ENCODE measurements at places on chromosomes 5 and 9.

DNA sequence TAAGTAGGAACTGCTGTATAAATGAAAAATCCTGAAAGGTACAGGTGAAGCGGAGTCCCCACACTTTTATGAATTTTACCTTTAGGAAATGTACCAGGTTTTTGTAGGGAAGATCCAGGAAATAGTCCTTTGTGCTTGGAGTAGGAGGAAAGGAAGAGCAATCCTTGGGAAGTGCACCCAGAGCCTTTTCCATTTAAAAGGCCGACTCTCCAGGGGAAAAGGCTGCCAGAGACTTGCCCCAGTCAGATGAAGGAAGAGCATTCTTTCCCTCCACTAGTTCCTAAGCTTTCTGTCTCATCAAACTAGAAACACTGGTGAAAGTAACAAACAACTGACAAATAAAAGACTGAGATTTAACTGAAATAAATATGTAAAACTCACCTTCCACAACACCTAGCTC, 779.4 kb upstream of the CDH6 start:
- DNase-seq, result no peak

- DNase-seq, result no peak
Measured at GRCh38 chr9:79196606-79197005, 375.2 kb upstream of the TLE4 start.

- no peak for DNase-seq
Measured at GRCh38 chr5:74231697-74232096, 408.8 kb downstream of the ENC1 start.

GRCh38 chr9:77450085-77450475, 198.0 kb downstream of the GNA14 start:
- DNase-seq, result no peak

DNA sequence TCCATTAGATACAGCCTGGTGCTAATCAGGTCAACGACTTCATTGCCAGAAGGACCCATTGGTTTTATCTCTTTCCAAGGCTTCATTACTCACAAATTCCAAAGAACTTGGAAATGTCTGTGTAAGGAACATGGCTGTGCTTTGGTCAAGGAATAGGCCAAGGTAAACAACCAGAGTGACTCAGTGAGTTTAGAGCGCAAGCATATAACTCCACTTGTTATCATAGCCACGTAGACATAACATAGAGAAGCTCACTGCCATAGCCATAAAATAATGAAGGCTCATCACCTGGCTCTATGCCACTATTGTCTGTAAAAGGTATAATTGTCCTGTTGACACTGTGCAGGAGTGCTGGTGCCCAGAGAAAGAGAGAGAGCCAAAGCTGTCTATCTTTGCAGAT, 139.3 kb upstream of the PLCXD3 start:
- DNase-seq, result no peak

DNA sequence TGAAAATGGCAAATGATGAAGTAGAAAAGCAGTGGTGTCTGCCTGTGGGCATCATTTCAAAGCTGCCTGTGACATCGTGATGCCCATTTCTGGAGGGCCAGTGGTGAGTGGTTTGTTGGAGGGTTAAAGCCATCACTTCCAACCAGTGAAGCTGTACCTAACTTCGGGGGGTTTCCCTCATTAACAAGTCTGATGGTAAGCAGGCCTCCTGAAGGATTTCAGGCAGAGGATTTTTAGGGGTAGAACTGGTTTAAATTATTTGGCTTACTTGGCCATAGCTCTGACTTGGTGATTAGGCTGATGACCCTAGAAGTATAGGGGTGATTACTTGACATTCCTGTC, 10.7 kb downstream of the TNFAIP8 start:
- DNase-seq, result no peak

DNA sequence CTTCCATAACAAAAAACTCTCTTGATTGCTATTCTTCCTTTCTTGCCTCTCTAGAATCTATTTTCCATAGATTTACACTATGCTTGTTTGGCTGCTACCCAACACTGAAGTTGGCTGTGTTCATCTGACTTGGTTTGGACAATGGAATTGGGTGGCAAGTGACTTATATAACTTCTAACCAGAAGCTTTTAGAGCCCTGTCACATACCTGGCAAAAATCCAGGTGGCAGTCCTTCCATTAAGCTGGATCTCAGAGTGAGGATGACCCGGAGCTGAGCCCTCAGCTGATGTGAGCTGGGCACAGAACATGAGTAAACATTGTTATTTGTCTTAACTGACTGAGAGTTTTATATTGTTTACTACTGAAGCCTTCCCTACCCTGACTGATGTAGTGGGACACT, 225.7 kb downstream of the TLR4 start:
- DNase-seq, result no peak

DNA sequence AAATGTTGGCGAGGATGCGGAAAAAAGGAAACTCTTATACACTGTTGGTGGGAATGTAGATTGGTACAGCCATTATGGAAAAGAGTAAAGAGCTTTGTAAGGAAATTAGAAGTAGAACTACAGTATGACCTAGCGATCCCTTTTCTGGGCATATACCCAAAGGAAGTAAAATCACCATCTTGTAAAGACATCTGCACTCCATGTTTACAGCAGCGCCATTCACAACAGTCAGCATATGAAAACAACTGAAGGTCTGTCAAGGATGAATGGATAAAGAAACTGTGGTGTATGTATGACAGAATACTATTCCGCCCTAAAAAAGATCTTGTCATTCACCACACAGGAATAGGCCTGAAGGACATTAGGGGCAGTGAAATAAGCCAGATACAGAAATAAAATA, 27.7 kb upstream of the SLC25A51 start:
- no peak for DNase-seq

- DNase-seq, result no peak
Measured at GRCh38 chr9:36867672-36868471, 166.2 kb downstream of the PAX5 start.

DNA sequence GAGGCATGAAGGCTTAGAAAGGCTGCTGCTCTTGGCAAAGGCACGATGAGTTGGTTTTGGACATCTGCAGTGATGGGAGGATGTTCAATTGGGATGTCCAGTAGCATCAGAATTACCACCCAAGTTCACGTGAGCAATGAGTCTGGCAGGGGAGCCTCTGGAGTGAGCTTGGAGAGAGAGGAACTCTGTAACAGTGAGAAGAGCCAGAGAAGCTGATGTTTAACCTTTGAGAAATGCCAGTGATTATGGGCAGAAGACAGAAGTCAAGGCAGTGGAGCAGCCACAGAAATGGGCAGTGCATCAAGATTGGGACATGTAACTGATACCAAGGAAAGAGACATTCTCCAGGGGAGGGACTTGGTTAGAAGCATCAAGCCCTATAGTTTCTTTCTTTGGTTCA, 39.8 kb downstream of the SEC61B start:
- DNase-seq, result no peak

DNA sequence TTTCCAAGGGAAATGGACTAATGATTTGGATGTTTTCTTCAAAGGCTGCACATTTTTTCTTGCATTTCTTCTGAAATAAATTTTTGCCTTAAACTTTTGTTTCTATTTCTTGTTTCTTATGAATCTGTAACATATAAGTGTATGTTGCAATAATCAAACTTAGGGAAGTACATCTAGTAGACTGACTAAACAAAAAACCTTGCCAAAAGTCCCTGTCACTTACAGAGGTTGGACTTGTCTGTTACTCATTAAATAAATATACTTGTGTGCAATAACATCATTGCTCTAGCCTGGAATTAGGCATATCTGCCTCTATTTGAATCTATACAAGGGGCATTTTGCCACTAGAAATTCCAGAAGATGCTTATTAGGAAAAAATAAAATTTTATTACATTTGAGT, 56.6 kb downstream of the C6 start:
- no peak for DNase-seq

DNA sequence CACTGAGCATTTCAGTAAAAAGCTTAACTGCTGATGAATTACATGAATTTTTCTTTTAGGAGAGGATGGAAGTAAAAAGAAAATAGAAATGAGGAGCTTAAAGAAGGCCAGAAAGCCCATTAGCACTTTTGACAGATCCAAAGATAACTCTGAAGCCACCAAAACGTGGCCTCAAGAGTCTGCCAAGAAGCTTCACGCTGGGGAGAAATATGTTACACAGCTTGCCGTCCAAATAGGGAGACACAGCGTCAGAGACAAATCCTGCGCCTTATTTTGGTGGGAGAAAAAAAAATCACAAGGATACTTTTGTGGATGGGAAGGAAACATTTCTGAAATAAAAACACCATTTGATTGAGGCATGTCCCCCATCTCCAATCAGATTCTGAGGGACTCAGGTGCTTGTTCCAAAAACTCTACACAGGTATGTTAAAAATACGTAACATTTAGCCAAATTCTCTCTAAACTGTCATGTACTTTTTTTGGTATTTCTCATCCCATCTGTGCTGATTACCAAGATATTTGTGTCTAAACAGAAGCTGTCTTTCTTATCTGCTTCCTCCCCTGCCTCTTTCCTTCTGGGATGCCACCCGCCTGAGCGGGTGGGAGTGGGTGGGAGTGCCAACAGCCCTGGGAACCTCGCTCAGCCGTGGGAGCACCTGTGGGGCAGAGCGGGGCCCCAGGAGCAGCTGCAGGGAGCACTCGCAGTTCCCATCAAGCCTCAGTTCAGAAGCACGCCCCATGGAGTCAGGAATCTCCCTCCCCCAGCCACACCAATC, 275.5 kb downstream of the DENND1A start:
- DNase-seq, result no peak
